ENCODE measurements at places on chromosomes 13 and 19.

- no peak for DNase-seq
These were observed 655 bp upstream of the S1PR5 start for GRCh38 chr19:10517760-10518443.

DNA sequence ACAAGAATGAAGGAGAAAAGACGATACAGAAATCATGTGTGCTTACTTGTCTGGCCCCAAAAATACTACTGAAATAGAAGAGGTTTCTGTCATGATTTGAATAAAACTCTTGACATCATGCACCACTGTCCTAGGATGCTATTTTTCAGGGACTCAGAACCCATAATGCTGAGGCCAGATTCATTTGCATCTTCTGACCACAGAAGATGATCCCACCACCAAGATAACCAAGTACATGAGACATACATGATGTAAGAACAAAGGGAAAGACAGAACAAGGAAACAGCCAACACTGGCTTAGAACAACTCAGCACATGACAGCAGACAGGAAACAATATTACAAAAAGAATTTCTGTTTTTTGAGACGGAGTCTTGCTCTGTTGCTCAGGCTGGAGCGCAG, 2.5 kb downstream of the ZNF552 start:
- no peak for DNase-seq

- no peak for DNase-seq
These were observed 607.4 kb downstream of the EFNB2 start for GRCh38 chr13:105928048-105928447.

DNA sequence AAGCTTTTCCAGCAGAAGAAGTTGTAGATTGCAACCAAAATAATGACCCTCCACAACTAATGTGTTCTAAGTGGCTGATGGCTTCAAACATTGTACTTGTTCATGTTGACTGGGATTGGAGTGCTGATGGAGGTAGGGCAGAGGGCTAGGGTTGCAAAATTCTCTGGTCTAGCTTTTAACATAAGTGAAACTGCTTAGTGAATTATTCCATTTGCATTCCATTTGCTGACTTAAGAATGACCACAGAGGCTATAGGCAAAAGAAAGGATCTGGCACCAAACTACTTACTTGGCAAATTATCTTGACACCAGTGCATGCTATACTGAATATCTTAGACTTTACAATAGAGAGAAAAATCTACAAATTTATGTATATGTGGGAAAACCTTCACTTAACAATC, 287.0 kb downstream of the FGF9 start:
- DNase-seq: no peak

- DNase-seq: no peak
These were observed 9.7 kb upstream of the HSH2D start for GRCh38 chr19:16133818-16134217.

GRCh38 chr19:1317274-1318003, 31.8 kb downstream of the EFNA2 start:
- no peak for DNase-seq

DNA sequence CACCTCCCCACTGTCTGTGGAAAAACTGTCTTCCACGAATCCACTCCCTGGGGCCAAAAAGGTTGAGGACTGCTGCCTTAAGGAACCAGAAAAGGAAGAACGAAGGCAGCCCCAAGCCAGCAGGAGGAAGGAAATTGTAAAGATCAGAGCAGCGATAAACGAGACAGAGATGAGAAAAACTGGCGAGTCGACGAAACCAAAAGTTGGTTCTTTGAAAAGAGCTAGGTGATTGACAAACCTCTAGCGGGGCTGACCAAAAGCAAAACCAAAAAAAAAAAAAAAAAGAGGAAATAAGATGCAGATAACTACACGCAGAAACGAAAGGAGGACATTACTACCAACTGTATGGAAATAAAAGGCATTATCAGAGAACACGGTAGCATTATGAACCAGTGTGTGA, 76.9 kb downstream of the GADD45B start:
- peak; percentile 22 for DNase-seq

- no peak for DNase-seq
These were observed 57.7 kb upstream of the NBEA start for GRCh38 chr13:34884366-34884765.

DNA sequence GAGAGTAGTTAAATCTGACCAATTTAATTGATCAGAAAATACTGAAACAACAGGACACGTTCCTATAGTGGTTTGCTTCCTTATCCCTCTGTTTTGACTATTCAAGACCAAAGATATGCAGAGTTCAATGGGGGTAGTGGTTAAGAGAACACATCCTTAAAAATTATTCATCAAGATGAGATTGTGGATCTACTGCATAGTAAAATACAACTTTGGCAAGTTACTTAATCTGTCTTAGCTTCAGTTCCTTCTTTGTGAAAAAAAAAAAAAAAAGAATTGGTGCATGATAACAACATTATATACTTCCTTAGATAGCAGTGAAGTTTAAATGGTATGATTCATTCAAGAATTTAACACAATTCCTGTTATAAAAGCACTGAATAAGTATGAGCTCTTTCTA, 552.1 kb downstream of the DCT start:
- DNase-seq: no peak

DNA sequence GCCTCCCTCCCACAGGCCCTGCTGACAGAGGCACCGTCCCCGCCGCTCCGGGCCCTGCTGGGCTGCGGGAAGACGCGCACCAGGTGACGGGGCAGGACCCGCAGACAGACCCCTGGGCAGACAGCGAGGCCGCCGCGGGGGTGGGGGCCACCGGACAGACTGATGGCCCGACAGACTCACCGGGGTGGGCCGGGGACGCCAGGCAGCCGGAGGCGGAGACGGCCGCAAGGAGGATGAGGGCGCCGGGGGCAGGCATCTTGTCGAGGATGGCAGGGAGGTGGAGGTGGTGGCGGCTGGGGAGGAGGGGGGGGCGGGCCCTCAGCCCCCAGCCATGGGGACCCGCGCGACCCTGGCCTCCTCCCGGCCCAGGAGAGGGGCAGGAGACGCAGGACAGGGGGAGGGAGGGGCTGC, 309 bp downstream of the LMTK3 start:
- no peak for DNase-seq

GRCh38 chr19:3696660-3696995, 3.6 kb downstream of the PIP5K1C start:
- DNase-seq: no peak

GRCh38 chr19:47179653-47180310, 49.1 kb downstream of the SAE1 start:
- DNase-seq: no peak

GRCh38 chr13:77506874-77507273, 28.6 kb upstream of the SCEL start:
- no peak for DNase-seq

DNA sequence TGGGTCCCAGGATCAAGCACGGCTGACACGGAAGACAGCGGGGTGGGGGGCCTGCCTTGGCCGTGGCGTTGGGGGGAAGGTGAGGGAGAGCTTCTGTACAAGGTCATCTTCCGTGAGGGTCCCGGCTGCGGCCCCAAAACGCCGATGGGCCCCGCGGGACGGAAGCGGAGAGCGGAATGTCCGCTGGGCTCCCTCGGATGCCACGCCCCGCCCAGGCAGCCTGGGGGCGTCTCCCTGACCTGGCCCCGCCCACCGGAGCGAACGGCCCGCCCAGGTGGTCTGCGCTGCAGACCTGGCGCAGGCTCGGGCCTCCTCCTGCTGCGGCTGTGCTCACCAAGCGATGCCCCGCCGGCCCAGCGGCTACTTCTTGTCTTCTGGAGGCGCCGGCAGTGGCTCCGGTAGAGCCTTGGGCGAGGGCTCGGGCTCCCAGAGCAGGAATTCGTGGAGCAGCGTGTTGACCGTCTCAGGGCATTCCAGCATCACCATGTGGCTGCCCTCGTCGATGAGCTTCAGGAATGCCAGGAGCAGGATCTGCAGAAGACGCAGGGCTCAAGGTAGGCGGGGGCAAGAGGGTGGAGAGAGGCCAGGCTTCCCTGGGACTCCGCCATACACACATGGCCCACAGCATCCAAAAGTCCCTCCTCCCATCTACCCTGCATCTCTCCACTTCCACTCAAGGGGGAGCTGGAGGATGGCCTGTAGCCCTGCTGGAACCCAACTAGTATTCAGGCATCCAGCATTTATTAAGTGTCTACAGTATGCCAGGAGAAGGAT, 10.7 kb downstream of the ABHD8 start:
- peak; percentile 82 for DNase-seq

GRCh38 chr19:3094601-3095440, 659 bp downstream of the GNA11 start:
- peak; percentile 21 for DNase-seq

GRCh38 chr13:113567681-113568080, 16.9 kb upstream of the TFDP1 start:
- no peak for DNase-seq

GRCh38 chr13:54449922-54450321, 1421.3 kb downstream of the OLFM4 start:
- no peak for DNase-seq

- DNase-seq: no peak
These were observed 183.7 kb downstream of the COL4A1 start for GRCh38 chr13:110123041-110123809.

GRCh38 chr13:40666933-40667621, 636 bp upstream of the FOXO1 start:
- DNase-seq: no peak

GRCh38 chr13:75365724-75366173, 116.2 kb downstream of the TBC1D4 start:
- DNase-seq: peak; percentile 19

- DNase-seq: peak; percentile 84
These were observed 15.2 kb downstream of the STXBP2 start for GRCh38 chr19:7652061-7652641.

GRCh38 chr19:13794398-13794756, 866 bp upstream of the ZSWIM4 start:
- DNase-seq: no peak

GRCh38 chr19:13164343-13165161, 14.3 kb downstream of the IER2 start:
- DNase-seq: no peak

GRCh38 chr13:48318821-48319511, 15.4 kb downstream of the RB1 start:
- DNase-seq: no peak

DNA sequence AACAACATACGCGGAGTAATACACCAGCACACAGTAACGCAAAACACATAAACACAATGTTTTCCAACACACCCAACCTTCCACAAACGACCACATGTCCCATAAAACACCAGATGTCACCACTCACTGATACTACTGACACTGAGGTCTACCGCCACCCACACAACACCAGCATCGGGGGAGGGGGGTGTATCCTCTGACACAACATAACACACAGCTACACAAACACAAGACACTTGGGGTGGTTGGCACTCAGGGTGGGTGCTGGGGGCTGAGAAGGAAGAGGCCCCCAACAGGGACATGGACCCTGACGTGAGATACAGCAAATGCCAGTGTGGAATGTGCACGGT, 1.5 kb upstream of the KCNN4 start:
- no peak for DNase-seq

- DNase-seq: no peak
These were observed 36.4 kb downstream of the RCBTB2 start for GRCh38 chr13:48496271-48497161.

DNA sequence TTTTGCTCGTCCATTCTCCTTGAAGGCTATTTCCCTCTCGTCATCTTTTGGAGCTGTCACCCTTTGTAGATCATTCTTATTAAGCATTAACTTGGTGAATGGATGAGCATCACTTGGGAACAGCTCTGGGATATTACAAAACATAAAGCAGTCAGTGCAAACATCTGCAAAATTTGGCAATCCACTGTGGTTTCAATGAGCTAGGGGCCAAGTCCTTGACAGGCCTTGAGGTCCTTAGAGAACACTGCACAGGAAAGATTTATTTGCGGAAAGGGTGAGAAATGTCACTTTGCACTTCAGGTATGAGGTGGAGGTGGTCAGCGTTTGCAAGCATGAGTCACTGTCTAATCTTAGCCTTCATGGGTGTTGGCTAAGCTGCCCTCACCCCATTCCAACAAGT, 239.7 kb upstream of the MAB21L1 start:
- DNase-seq: no peak

- no peak for DNase-seq
These were observed 14.6 kb downstream of the PLD3 start for GRCh38 chr19:40363069-40363468.

DNA sequence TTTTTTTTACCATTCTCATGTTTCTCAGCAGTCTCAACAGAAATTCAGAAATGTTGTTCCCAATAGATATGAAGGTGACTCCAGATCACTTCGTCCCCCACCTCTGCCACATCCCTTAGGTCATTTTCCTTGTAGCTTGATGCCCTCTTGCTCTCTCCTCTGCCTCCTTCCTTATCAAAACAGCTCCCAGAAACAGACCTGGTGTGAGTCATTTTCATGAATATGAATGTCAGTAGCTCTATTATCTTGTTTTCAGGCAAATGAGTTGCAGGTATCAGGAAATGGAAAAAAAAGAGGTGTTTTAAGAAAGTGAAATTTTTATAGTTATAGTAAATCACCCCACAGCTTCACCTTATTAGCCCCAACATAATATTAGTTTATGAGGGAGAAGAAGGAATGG, 539.3 kb downstream of the SUCLA2 start:
- DNase-seq: no peak

- DNase-seq: peak; percentile 51
These were observed 186.2 kb downstream of the USP12 start for GRCh38 chr13:26985285-26985878.

DNA sequence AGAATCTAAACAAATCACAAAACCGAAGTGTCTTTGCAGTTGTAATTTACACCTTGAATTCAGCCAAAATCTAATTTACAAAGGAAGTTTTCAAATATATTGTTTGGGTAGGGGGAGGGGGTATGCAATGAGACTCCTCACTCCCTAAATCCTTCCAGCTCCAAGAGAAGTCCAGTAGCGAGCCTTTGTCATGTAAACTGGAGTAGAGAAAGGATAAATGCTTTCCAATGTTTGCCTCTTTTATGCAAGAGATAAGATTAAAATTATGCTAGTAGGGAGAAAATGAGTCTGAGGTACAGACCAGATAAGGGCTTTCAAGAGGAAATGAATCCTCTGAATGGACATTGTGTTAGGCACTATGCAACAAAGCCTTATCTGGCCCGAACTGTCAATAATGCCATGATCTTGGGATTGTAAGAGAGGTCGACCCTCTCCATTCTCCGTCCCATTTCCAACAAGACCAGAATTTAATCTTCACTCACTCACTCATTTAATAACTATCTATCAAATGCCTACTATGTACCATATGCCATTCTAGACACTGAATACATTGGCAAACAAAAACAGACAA, 199.2 kb downstream of the LACC1 start:
- no peak for DNase-seq

- peak; percentile 40 for DNase-seq
These were observed 38.7 kb downstream of the NFIX start for GRCh38 chr19:13033819-13034611.
